ENCODE measurements at places on chromosomes 3 and 15.
A peak's percentile ranks its signal among the peaks of the same experiment; 100 is the strongest.

DNA sequence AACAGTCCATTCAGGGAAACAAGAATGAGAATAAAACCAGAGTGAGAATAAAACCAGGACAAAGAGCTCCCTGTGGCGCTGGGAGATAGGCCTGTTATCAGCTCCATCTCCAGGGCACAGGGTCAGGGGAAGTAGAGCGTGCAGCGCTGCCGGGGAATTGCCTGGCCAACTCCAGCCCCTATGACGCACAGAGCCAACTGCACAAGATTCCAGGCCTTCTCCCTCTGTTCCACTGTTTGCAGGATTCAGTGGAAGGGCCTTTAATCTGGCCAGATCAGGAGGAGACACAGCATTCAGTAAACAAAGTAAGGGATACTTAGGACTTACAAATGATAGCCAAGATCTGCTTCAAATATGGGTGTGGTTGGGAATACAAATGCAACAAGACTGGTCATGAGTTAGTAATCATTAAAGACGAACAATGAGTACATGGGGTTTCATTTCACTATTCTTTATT, 49.4 kb downstream of the ITGB5 start:
- H3K4me1 ChIP-seq = peaks cover 12% of the 10 kb centered on the region
- DNase-seq = no peak
- peaks cover 41% of the 10 kb centered on the region for H3K27me3 ChIP-seq

DNA sequence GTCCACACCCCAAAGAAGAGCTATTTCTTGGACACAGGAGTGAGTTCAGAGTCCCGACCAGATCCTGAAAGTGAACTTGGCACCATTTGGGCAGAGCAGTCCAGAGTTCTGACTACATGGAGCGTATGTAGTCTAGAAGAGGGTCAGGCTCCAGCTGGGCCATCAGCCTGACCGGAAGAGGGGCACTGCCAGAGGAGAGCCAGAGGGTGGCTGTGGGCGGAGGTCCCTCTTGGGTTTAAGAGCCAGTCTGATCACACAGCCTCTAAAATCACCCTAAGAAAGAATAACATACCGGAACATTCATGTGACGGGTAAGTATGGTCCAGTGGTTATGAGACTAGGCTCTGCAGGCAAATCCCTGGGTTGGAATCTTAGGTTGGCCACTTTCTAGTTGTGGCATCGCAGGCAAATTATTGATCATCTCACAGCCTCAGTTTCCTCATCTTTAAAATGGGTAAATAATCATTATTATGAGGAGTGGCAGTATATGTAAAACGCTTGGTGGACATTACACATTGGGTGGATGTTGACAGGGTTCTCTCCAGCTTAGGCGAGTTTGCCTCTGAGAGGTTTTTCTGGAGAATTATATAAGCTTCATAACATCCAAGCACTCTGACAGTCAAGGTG, 2.1 kb upstream of the RAP2B start:
- H3K4me1 ChIP-seq = peaks cover 34% of the 10 kb centered on the region
- H3K4me3 ChIP-seq = peak overlapping the region; percentile 90
- no peaks in the 10 kb centered on the region for H3K27me3 ChIP-seq
- DNase-seq = no peak

GRCh38 chr3:58084788-58085543, 76.7 kb downstream of the FLNB start:
- H3K4me1 ChIP-seq = peaks cover 34% of the 10 kb centered on the region
- H3K36me3 ChIP-seq = peaks cover 18% of the 10 kb centered on the region
- H3K4me3 ChIP-seq = no peak overlapping the region
- H3K27ac ChIP-seq = no peak overlapping the region

GRCh38 chr3:161217496-161217895, 3.6 kb upstream of the NMD3 start:
- peaks cover 11% of the 10 kb centered on the region for H3K4me1 ChIP-seq

DNA sequence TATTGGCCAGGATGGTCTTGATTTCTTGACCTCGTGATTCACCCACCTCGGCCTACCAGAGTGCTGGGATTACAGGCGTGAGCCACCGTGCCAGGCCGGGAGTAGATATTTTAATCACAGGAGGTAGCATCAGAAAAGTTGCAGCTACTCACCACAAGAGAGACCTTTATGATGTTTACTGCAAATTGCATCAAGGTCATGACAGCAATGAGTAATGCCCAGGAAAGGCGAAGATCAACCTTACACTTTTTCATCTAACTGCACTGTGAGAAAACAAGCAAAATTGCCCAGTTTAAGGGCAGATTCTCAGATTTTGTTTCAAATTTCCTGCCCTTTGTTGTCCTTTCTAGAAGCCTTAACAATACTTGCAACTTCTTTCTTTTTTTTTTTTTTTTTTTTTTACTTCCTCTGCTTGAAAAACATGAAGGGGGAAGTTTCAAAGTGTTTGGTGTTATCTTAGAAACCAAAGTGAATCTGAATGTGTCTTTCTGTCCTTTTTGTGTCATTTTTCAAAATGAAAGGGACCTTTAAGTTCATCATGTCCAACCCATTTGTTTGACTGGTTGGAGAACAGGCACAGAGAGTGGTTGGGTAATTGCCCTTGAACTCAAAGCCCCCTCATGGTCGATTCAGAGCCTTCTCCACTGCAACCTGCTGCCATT, 25.0 kb downstream of the TGFBR2 start:
- H3K27me3 ChIP-seq = no peaks in the 10 kb centered on the region
- peak overlapping the region; percentile 84 for H3K4me3 ChIP-seq
- peak overlapping the region; percentile 98 for H3K27ac ChIP-seq
- DNase-seq = peak; percentile 55

DNA sequence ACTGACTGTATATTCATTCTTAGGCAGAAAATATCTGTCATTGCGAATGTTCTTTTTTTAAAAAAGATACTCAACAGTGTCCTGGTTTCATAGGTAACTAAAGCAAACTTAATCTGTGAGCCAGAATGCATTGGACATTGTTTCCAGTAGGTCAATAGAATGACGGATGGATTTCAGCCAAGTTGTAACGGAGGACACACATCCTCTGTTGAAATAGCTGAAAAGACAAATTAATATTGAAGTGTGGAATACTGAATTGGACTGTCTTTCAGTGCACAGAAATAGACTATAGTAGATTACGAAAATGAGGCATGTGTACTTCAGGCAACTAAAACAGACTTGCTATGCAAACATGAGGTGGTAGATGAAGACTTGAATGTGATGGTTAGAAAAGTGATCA, 461.6 kb downstream of the WDR72 start:
- H3K36me3 ChIP-seq = no peaks in the 10 kb centered on the region
- H3K27me3 ChIP-seq = peaks cover 5% of the 10 kb centered on the region
